ENCODE measurements at places on chromosomes 12 and 14. TPM values are rescaled to one million over a fixed set of nuclear protein-coding genes. Genes with fewer than 3 reads are reported as not detected.

The TCL1B gene
- total RNA-seq: not detected

The SOAT2 gene
- 0.45 TPM for total RNA-seq

The KRT80 gene
- total RNA-seq: not detected

The USP44 gene
- 2.9 TPM for total RNA-seq

The ANKRD13A gene
- total RNA-seq: 82.5 TPM

The PPP4R3A gene
- 136 TPM for total RNA-seq

The FGD6 gene
- total RNA-seq: 0.57 TPM

The SNAPC1 gene
- total RNA-seq: 6.1 TPM

The RPGRIP1 gene
- not detected for total RNA-seq

The KRT8 gene
- total RNA-seq: 0.39 TPM

The IL31 gene
- not detected for total RNA-seq

The PAPOLA gene
- 190 TPM for total RNA-seq

The RHOJ gene
- total RNA-seq: not detected

The TSPAN19 gene
- total RNA-seq: not detected
